ENCODE measurements at places on chromosomes 7 and 10. TPM values are rescaled to one million over a fixed set of nuclear protein-coding genes. Genes with fewer than 3 reads are reported as not detected.

DNA sequence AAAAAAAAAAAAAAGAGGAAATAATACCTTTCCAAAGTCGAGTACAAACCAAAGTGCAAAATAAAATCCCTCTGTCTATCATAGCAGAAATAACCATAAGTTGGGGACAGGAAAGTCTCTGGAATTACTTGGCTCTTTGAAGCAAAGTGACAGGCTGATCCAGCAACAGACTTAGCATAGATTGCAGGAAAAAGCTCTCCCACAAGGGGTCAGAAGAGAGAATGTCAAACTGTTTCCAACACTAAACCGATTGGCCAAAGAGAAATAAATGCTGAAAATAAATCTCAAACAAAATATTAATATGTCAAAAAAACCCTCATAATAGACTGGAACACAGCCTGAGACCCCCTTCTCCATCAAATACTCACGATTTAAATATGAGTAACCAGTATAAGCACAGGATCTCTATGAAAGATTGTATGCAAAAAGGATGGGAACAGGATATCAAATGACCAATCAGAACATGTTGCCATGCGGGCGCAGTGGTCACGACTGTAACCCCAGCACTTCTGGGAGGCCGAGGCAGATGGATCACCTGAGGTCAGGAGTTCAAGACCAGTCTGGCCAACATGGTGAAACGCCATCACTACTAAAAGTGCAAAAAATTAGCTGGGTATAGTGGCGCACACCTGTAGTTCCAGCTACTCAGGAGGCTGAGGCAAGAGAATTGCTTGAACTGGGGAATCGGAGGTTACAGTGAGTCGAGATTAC lies 1000.7 kb upstream of the LRRN3 start:
- no peak overlapping the region for H3K4me3 ChIP-seq
- no peaks in the 10 kb centered on the region for H3K27me3 ChIP-seq
- H3K4me1 ChIP-seq, result no peaks in the 10 kb centered on the region
- no peaks in the 10 kb centered on the region for H3K36me3 ChIP-seq
- no peak overlapping the region for H3K27ac ChIP-seq
- no peak for DNase-seq

DNA sequence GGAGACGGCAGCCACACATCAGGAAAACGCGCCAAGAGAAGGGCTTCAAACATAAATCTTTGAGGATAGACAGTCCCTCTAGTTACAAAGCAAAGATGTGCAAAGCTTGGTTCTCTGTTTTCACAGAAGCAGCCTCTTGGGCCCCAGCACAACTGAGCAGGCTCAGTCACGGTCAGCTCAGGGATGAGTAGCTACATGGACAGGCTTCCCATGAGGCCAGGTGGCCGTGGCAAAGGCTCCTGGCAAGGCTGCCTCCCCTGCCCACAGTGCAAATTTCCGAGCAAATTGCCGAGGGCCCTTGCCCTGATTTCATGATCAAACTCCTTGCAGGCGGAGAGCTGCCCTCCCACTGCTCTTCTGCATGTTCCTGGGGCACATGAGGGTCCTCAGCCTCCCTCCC lies 37.8 kb upstream of the EN2 start:
- no peak overlapping the region for H3K27ac ChIP-seq
- no peaks in the 10 kb centered on the region for H3K4me1 ChIP-seq
- H3K36me3 ChIP-seq, result no peaks in the 10 kb centered on the region
- H3K4me3 ChIP-seq, result no peak overlapping the region
- H3K27me3 ChIP-seq, result peaks cover 5% of the 10 kb centered on the region

- H3K36me3 ChIP-seq, result no peaks in the 10 kb centered on the region
- H3K4me3 ChIP-seq, result no peak overlapping the region
- no peaks in the 10 kb centered on the region for H3K4me1 ChIP-seq
- DNase-seq, result no peak
- no peaks in the 10 kb centered on the region for H3K27me3 ChIP-seq
- H3K27ac ChIP-seq, result no peak overlapping the region
Measured at GRCh38 chr7:142808802-142809583, 38.2 kb downstream of the PRSS2 start.

DNA sequence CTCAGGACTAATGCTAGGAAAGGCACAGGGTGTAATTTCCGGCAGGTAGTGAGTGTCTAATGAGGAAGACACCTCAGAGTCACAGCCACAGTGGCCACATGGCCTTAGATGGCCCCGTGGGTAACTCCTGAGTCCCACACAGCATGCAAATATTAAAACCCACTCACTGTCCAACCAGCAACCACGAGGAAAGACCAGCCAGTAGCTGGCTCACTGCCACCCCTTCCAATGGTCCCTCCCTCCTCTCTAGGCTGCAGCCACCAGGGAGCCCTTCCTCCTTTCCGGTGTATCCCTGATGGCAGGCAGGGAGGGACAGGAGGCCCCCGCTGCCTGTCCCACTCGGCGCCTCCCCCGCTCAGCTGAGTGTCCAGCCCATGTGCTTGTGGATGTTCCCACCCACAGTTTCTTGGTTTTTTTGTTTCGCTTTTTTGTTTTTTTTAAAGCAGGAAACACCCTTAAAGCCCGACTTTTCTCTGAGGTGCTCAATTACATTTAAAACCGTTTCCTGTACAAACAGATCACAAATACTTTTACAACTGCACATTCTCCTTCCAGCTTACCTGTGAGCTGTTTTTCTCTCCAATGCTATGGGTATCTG lies 9.2 kb downstream of the BNIP3 start:
- H3K4me1 ChIP-seq, result no peaks in the 10 kb centered on the region
- H3K36me3 ChIP-seq, result peaks cover 39% of the 10 kb centered on the region
- peak overlapping the region; percentile 39 for H3K27ac ChIP-seq
- H3K27me3 ChIP-seq, result no peaks in the 10 kb centered on the region
- H3K4me3 ChIP-seq, result peak overlapping the region; percentile 1

DNA sequence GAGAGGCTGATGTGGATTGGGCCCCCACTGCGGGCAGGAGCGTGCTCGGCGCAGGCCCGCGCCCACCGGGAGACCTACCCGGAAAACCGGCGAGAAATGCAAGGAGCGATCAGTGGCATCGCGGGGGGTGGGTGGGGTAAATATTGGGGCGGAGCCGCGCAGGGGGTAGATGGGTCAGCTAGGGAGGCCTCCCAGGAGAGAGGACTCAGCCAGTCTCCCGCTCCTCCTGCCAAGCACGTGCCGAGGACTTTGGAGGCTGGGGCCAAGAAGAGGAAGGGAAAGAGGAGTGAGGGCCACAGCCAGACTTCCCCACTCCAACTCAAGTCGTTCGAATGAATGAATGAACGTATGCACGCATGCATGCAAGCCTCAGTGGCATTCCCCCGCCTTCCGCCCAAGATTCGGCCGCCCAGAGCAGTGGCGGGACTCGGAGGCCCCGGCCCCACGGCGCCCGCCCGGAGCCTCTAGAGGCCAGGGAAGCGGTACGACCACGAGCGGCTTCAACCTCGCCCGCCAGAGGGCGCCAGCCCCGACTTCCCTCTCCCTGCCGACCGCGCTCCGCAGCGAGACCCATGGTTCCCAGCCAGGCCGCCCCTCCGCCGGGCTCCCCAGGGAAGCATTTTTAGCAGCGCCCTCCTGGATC lies 3.6 kb downstream of the NPM3 start:
- H3K27me3 ChIP-seq, result peaks cover 9% of the 10 kb centered on the region
- DNase-seq, result peak; percentile 70
- H3K36me3 ChIP-seq, result no peaks in the 10 kb centered on the region
- peak overlapping the region; percentile 52 for H3K4me3 ChIP-seq
- H3K4me1 ChIP-seq, result peaks cover 73% of the 10 kb centered on the region

- H3K4me3 ChIP-seq, result no peak overlapping the region
- DNase-seq, result no peak
- no peak overlapping the region for H3K27ac ChIP-seq
- H3K36me3 ChIP-seq, result no peaks in the 10 kb centered on the region
- H3K27me3 ChIP-seq, result no peaks in the 10 kb centered on the region
- no peaks in the 10 kb centered on the region for H3K4me1 ChIP-seq
Measured at GRCh38 chr7:8205031-8205387, 57.0 kb downstream of the ICA1 start.

DNA sequence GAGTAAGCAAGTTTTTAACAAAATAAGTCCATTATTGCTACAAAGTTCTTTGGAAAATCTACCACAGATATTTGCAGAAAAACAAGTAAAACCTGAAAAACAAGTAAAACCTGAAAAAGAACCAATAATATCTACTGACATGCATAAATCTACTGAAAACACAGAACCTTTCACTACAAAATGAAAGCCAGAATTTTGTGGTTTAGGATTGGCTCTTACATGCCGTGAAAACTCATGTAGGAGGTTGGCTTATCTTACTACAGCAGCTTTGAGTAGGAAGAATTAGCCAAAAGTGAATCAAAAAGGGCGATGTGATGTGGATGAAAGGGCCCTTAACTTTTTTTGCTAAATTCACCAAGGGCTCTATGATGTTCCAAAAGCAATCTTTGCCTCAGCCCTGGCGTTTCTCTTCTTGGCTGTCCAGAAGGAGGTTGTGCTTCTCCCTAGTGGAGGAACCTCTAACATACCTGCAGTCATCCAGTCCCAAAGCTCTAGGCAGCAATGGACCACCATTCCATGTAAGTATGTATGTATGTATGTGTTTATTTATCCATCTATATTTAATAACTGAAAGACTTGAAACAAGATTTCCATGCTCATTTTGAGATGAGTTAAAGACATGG lies 93.5 kb upstream of the ZNF804B start:
- H3K36me3 ChIP-seq, result no peaks in the 10 kb centered on the region
- no peak overlapping the region for H3K27ac ChIP-seq
- H3K4me1 ChIP-seq, result no peaks in the 10 kb centered on the region
- no peak overlapping the region for H3K4me3 ChIP-seq
- DNase-seq, result no peak
- no peaks in the 10 kb centered on the region for H3K27me3 ChIP-seq

Gene PTPRN2
- 2.6 TPM for total RNA-seq

Gene MET
- total RNA-seq, result 16.1 TPM
